ENCODE measurements at places on chromosomes 11 and 22.

DNA sequence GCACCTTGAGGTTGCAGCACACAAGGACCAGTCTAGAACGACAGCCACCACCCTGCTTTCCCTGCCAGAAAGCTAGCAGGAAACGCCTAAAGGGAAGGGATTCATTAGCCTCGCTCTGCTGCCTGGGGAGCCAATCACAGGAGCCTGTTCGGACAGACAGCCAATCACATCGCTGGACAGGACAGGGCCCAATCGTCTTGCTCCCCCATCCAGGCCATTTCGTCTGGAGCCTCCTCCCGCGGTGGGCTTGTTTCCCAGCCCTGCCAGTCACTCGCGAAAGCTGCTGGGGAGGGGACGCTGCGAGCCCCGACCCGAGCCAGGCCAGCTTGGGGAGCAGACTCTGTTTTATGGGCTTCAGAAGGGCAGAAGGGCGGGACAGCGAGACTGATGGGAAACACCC lies 79.8 kb upstream of the NCAM1 start:
- H3K27ac ChIP-seq = no peak overlapping the region
- H3K36me3 ChIP-seq = no peaks in the 10 kb centered on the region
- H3K4me3 ChIP-seq = no peak overlapping the region
- H3K27me3 ChIP-seq = no peaks in the 10 kb centered on the region

DNA sequence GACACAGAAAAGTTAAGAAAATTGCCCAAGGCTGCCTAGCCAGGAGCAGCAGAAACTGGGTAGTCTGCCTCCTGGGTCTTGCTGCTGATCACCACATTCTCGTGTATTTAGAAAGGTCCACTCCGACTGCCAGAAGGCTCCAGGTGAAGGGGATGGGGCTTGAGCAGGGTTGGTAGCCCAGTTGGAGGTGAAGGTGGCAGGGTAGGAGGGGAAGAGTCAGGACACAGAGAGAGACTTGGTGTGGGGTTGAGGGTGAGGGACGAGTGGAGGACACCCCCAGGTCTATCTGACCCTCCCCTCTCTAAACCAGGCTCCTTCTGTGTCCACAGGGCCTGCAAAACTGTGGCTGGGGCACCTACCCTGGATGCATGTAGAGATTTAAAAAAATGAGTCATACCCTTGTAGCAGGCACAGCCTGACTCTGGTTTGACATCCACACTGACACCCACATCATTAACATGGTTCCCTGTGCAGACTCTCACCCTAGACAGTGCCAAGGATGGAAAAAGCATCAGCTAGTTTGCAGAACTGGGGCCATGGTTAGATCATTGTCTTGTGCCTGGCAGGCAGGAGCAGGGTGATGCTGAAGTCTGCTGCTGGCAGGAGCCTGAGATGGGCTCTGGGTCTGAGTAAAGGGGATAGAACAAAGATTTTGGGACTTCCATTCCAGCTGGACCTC lies 273.2 kb downstream of the TENM4 start:
- no peaks in the 10 kb centered on the region for H3K4me1 ChIP-seq
- H3K36me3 ChIP-seq = no peaks in the 10 kb centered on the region
- DNase-seq = no peak
- no peaks in the 10 kb centered on the region for H3K27me3 ChIP-seq
- H3K4me3 ChIP-seq = no peak overlapping the region
- H3K27ac ChIP-seq = no peak overlapping the region

- peaks cover 3% of the 10 kb centered on the region for H3K36me3 ChIP-seq
- no peak overlapping the region for H3K27ac ChIP-seq
- DNase-seq = no peak
- H3K27me3 ChIP-seq = peaks cover 49% of the 10 kb centered on the region
- peaks cover 5% of the 10 kb centered on the region for H3K4me1 ChIP-seq
- H3K4me3 ChIP-seq = no peak overlapping the region
These were observed 5.3 kb downstream of the YAP1 start for GRCh38 chr11:102115557-102115956.

GRCh38 chr11:69307871-69308431 lies 14.0 kb downstream of the MYEOV start:
- no peaks in the 10 kb centered on the region for H3K36me3 ChIP-seq
- DNase-seq = no peak
- peaks cover 2% of the 10 kb centered on the region for H3K27me3 ChIP-seq
- no peak overlapping the region for H3K4me3 ChIP-seq
- H3K4me1 ChIP-seq = peaks cover 14% of the 10 kb centered on the region

GRCh38 chr11:116111546-116111945 lies 607.3 kb upstream of the CADM1 start:
- DNase-seq = no peak
- H3K27me3 ChIP-seq = no peaks in the 10 kb centered on the region
- no peak overlapping the region for H3K4me3 ChIP-seq
- H3K27ac ChIP-seq = no peak overlapping the region

DNA sequence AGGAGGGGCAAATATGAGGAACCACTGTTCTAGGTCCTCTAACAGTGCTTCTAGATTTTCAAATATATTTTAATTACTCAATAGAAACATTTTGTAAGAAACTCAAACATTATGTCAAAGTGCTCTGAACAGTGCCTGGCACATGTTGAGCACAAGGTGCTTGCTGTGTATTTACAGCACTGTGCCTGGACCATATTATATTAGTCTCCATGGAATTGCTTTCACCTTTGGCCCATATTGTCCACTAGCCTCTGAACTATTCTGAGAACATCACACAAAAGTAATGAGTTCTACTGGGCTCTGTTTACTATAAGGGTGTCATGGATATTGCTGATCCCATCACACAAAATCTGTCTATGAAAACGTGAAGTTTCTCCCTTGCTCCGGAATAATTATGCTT lies 76.7 kb downstream of the PPFIBP2 start:
- no peak for DNase-seq
- no peak overlapping the region for H3K4me3 ChIP-seq
- peaks cover 6% of the 10 kb centered on the region for H3K4me1 ChIP-seq
- no peaks in the 10 kb centered on the region for H3K36me3 ChIP-seq

DNA sequence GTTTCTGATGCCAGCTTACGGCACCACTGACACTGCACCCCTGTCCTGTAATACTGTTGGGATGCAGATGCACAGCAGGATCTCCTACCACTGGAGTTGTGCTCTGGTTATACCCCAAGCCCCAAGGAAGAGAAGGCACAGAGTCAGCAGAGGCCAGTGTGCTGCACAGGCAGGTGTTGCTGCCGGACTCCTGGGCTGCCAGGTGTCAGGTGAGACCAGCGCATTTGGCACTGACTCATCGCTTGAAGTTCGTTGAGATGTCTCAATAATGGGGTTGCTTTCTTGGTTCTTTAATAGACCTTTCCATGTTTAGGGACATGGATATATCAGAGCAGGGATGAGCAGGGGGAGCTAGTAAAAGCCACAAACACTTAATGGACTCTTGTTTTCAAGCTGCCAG lies 75.7 kb upstream of the TTC12 start:
- H3K4me1 ChIP-seq = peaks cover 10% of the 10 kb centered on the region
- H3K36me3 ChIP-seq = no peaks in the 10 kb centered on the region
- no peak for DNase-seq
- H3K27me3 ChIP-seq = peaks cover 25% of the 10 kb centered on the region
- H3K4me3 ChIP-seq = no peak overlapping the region

GRCh38 chr11:14254533-14255237 lies 104.3 kb downstream of the RRAS2 start:
- no peak overlapping the region for H3K4me3 ChIP-seq
- DNase-seq = no peak
- no peaks in the 10 kb centered on the region for H3K36me3 ChIP-seq
- H3K4me1 ChIP-seq = no peaks in the 10 kb centered on the region
- no peak overlapping the region for H3K27ac ChIP-seq

- H3K36me3 ChIP-seq = peaks cover 4% of the 10 kb centered on the region
- H3K27me3 ChIP-seq = peaks cover 23% of the 10 kb centered on the region
- no peak overlapping the region for H3K27ac ChIP-seq
- no peak for DNase-seq
- H3K4me3 ChIP-seq = no peak overlapping the region
These were observed 20.3 kb upstream of the ZC3H12C start for GRCh38 chr11:110072930-110073329.

DNA sequence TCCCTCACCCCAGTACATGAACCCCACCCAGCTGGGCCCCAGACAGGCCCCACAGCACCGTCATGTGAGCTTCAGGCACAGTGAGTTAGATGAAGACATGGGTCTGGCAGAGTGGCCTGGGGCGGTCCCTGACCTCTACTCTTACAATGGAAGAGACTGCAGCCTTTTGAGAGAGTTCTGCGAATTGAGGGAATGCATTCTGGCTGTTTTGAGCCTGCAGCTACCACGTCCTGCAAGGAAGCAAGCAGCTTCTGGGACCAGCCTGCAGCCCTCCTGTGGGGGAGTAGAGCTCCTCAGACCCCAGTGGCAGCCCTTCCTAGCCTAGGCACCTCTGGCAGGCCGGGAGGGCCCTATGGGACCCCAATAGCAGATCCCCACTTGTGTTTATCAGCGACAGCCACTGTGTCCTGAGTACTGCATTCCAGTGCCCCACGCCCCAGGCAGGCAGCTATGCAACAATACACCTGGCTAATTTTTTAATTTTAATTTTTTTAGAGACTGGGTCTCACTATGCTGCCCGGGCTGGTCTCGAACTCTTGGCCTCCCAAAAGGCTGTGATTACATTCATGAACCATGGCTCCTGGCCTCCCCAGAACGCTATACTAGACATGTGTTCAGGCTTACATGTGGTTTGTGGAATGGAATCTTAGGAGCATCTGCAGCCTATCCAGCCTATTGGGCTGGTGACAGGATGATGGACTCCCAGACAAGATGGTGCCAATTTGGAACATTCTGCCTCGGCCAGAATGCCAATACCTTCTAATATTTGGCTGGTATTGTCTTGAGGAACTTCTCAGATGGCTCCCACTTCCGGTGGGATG lies 717 bp upstream of the SLC7A4 start:
- H3K27me3 ChIP-seq = peaks cover 25% of the 10 kb centered on the region
- no peak for DNase-seq
- H3K36me3 ChIP-seq = no peaks in the 10 kb centered on the region
- H3K4me1 ChIP-seq = no peaks in the 10 kb centered on the region
- H3K4me3 ChIP-seq = no peak overlapping the region

- no peaks in the 10 kb centered on the region for H3K36me3 ChIP-seq
- H3K4me3 ChIP-seq = no peak overlapping the region
- DNase-seq = no peak
- H3K27me3 ChIP-seq = no peaks in the 10 kb centered on the region
- H3K27ac ChIP-seq = no peak overlapping the region
These were observed 3.8 kb downstream of the SUSD2 start for GRCh38 chr22:24185001-24185500.
